ENCODE measurements at places on chromosomes 1 and 21.

GRCh38 chr1:104196136-104196535 is 446.4 kb downstream of the AMY1C start:
- no peak overlapping the region for H3K4me3 ChIP-seq
- H3K4me1 ChIP-seq: no peaks in the 10 kb centered on the region
- DNase-seq: no peak
- H3K36me3 ChIP-seq: no peaks in the 10 kb centered on the region
- no peaks in the 10 kb centered on the region for H3K27me3 ChIP-seq

DNA sequence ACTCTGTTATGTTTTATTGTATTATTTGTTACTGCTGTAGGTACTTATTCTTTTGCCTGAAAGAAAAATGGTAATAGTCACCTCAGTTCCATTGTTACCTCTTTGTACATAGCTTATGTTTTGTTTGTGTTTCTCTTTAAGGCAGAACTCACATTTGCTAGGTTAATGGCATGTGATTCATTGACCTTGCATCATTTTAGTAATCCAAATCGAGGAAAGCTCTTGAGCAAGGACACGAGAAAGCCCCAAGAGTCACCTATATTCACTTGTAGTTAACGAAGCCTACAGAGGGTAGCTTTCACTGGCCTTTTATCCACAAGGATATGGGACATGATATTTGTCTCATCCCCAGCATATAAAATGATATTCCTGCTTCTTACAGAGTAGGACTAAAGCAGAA is 1765.2 kb downstream of the NCAM2 start:
- no peak overlapping the region for H3K27ac ChIP-seq
- no peaks in the 10 kb centered on the region for H3K36me3 ChIP-seq
- no peak for DNase-seq
- H3K4me3 ChIP-seq: no peak overlapping the region
- no peaks in the 10 kb centered on the region for H3K4me1 ChIP-seq

- no peak for DNase-seq
- no peaks in the 10 kb centered on the region for H3K36me3 ChIP-seq
- H3K4me1 ChIP-seq: no peaks in the 10 kb centered on the region
- H3K27me3 ChIP-seq: no peaks in the 10 kb centered on the region
Measured at GRCh38 chr1:206074839-206075238, 21.9 kb downstream of the RHEX start.

- peaks cover 41% of the 10 kb centered on the region for H3K27me3 ChIP-seq
- DNase-seq: no peak
- H3K36me3 ChIP-seq: no peaks in the 10 kb centered on the region
- H3K27ac ChIP-seq: no peak overlapping the region
- no peaks in the 10 kb centered on the region for H3K4me1 ChIP-seq
Measured at GRCh38 chr1:50346621-50347020, 76.6 kb downstream of the DMRTA2 start.

- H3K4me3 ChIP-seq: no peak overlapping the region
- H3K4me1 ChIP-seq: peaks cover 6% of the 10 kb centered on the region
- no peaks in the 10 kb centered on the region for H3K36me3 ChIP-seq
- no peak for DNase-seq
Measured at GRCh38 chr21:40179166-40179565, 311.9 kb downstream of the PCP4 start.

DNA sequence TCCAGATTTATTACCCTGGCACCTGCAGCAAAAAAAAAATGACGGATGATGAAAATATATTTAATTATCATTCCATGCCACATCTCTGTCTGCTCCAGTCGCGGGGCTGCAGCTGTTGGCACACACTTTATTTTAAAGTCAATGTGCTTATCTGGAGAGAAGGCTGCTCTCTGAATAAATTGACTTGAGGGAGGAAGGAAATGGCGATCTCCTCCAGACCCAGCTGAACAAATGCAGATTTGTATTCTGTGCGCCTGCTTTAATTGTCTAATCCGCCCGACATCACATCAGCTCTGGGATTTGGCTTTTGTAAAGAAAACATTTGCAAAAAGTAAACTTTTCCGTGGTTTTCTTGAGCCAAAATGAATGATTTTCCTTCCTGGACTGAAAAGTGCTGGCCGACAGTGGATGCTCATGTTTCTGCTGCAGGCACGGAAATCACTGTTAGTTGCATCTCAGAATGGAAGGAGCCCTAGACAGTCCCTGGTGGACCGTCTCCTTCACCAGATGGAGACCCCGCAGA is 150.2 kb downstream of the CAMTA1 start:
- no peak for DNase-seq
- H3K4me3 ChIP-seq: no peak overlapping the region
- H3K4me1 ChIP-seq: no peaks in the 10 kb centered on the region
- no peak overlapping the region for H3K27ac ChIP-seq
- no peaks in the 10 kb centered on the region for H3K27me3 ChIP-seq

DNA sequence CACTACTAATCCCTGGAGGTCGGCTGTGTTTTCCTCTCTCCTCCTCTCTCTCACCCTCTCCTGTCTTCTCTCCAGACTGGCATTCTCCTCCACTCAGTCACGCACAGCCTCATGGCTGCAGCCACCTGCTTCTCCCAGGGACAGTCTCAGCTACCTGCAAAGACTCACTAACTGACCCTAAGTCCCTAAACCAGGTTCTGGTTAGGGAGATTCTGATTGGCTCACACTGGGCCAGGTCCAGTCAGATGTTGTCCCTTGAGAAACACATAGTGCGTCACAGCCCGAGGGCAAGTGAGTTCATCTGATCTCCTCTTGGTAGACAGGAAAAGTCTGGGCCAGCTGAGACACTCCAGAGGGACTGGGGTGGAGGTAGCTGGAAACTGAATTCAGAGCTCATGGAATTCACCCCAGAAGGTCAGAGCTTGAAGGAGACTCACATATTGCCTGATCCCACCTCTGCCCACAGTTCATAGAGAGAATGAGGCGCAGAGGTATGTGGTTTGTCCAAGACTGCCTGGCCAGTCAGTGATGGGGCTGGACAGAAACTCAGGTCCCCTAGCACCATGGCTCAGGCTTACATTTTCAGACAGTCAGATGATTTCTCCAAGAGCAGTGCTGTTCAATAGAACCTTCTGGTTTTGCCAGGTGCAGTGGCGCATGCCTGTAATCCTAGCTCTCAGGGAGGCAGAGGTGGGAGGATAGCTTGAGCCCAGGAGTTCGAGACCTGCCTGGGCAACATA is 40.4 kb upstream of the RPL11 start:
- H3K36me3 ChIP-seq: no peaks in the 10 kb centered on the region
- H3K4me1 ChIP-seq: no peaks in the 10 kb centered on the region
- H3K4me3 ChIP-seq: no peak overlapping the region
- no peak for DNase-seq
- no peak overlapping the region for H3K27ac ChIP-seq
- no peaks in the 10 kb centered on the region for H3K27me3 ChIP-seq

- no peaks in the 10 kb centered on the region for H3K36me3 ChIP-seq
- peak overlapping the region; percentile 28 for H3K4me3 ChIP-seq
Measured at GRCh38 chr1:119008483-119009311, 20.6 kb upstream of the TBX15 start.

DNA sequence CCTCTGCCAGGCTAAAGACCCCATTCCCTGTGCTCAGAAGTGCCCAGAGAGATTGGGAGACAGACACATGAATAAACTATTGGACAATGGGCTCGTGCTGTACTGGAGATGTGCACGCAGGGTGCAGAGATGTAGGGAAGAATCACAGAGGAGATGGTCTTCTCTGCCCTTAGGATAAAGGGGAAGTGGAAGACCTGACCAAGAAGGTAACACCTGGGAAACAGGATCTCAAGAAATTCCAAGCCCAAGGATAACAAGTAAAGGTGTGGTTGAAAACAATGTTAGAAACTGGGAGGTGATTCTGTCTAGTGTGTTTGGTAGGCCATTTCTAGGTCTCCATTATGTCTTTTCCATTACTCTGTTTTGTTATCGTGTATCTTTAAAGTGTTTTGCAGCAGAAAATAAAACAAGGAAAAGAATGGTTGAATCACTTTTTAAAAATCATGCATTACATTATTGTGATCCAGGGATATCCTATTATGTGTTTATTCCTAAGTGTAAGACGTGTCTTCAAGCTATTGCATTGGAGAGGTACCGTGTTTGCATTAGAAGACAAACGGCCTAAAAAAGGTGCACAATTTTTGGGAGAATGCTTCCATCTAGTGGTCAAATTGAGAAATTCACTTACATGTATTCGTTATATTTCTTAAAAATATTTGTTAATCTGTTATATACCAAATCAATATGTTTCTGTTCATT is 40.8 kb upstream of the KCTD3 start:
- peak; percentile 59 for DNase-seq
- H3K4me3 ChIP-seq: no peak overlapping the region
- H3K27ac ChIP-seq: no peak overlapping the region
- no peaks in the 10 kb centered on the region for H3K36me3 ChIP-seq
- H3K4me1 ChIP-seq: no peaks in the 10 kb centered on the region

GRCh38 chr1:9289090-9289534 is 3.6 kb upstream of the SPSB1 start:
- no peak overlapping the region for H3K4me3 ChIP-seq
- DNase-seq: peak; percentile 77
- H3K4me1 ChIP-seq: peaks cover 4% of the 10 kb centered on the region
- peaks cover 23% of the 10 kb centered on the region for H3K27me3 ChIP-seq
